ENCODE measurements at places on chromosomes 1 and 21.

DNA sequence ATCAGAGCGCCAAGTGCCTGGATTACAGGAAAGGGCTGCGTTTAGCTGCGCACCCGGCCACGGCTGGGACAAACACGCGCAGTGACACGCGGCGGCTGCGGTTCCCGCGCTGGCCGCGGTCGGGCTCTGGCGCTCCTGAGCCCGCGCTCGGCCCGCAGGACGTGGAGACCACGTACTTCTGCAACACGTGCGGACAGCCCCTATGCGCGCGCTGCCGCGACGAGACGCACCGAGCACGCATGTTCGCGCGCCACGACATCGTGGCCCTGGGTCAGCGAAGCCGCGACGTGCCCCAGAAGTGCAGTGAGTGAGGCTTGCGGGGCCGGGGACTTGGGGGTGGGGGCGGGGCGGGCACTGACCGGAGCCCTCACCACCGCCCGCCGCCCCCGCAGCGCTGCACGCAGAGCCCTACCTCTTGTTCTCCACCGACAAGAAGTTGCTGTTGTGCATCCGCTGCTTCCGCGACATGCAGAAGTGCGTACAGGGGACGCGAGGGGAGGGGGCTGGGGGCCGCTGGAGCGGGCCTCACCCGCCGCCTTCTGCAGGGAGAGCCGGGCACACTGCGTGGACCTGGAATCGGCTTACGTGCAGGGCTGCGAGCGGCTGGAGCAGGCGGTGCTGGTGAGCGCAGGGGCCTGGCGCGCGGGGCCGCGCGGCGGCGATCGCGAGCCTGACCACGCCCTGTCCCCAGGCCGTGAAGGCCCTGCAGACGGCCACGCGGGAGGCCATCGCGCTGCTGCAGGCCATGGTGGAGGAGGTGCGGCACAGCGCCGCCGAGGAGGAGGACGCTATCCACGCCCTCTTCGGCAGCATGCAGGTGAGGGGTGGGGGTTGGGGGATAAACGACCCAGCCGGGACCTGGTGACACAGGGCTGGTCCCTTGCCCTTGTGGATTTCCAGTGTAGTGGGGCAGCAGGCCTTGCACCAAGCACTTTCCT, 3.1 kb downstream of the RNF207 start:
- peak; percentile 63 for DNase-seq

GRCh38 chr1:36465731-36466369, 1.7 kb upstream of the MRPS15 start:
- no peak for DNase-seq

- DNase-seq = no peak
These were observed 115.4 kb upstream of the HOOK1 start for GRCh38 chr1:59699227-59699847.

- DNase-seq = no peak
These were observed 7.2 kb downstream of the TAL1 start for GRCh38 chr1:47224676-47225399.

- no peak for DNase-seq
These were observed 15.6 kb downstream of the TRAPPC10 start for GRCh38 chr21:44027607-44028286.

GRCh38 chr1:67578397-67579020, 106.5 kb upstream of the GADD45A start:
- DNase-seq = no peak

DNA sequence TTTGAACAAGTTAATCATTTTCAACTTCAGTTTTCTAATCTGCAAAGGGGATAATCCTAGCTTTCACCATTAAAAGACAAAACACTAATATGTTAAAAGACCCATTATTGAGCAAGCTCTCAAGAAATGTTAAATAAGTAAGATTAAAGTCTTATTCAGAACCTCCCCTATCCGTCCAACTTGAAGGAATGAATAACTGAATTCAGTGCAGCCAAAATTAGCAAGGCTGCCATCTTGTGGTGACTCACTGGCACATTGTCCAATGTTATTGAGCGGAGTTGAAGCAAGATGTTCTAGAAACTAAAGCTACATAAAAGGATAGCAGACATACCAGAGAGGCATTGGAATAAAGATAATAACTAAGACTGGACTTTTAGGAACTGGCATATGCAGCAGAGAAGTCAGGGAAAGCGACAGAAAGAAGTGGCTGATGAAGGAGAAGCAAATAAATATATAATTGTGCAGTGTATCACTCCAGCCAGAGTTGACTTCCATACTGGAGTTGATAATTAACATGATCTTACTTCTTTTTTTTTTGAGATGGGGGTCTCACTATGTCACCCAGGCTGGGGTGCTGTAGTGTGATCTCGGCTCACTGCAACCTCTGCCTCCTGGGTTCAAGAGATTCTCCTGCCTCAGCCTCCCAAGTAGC, 8.2 kb upstream of the CAP1 start:
- DNase-seq = no peak

- DNase-seq = no peak
These were observed 28.1 kb upstream of the EPHA2 start for GRCh38 chr1:16183765-16184556.

DNA sequence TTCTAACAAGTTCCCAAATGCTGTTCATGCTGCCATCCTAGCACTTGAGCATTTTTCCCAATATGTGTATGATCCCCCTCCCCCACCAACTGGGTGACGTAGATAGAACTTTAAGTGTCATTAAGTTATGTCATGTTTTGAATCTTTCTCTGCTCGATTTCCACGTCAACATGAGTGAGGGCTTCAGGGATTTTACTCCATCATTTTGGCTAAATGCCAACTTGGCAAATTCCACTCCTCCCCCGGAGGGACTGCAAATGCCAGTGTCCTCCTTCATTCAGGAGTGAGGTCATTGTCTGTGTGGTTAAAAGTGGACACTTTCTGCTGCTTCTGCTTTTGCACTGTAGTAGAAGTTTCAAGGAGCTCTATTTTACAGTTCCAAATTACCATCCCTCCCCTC, 201.7 kb downstream of the FGGY start:
- DNase-seq = no peak

- peak; percentile 82 for DNase-seq
These were observed 7.3 kb downstream of the GNG4 start for GRCh38 chr1:235642011-235642942.

DNA sequence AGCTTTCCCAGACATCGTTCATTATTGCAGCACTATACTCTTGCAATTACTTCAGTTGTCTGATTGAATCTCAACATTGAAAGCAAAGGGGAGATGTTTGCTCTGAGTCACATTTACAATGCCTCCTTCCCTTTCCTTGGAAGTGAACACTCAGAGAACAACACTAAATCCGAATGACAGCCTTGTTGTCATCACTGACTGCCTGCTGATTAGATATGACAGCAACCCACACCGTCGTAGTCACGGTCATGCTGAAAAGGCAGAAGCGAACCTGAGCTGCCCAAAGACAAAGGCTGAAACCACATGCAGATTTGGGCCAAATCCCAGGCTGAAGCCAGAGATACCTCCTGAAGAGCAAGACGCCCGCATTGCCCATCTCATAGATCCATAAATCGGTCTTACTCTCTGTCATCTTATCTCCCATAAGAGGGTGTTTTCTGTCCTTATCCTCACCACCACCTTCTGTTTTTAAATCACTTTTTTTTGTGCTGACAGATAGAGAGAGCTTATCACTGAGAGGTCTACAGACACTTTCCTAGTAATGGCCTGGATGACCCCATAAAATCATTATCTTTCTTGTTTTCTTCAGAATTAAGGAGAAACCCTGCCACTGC, 47.5 kb downstream of the TMCO4 start:
- no peak for DNase-seq

GRCh38 chr1:92259350-92259749, 39.4 kb downstream of the GLMN start:
- no peak for DNase-seq

GRCh38 chr1:235971020-235971419, 93.9 kb downstream of the NID1 start:
- DNase-seq = no peak

DNA sequence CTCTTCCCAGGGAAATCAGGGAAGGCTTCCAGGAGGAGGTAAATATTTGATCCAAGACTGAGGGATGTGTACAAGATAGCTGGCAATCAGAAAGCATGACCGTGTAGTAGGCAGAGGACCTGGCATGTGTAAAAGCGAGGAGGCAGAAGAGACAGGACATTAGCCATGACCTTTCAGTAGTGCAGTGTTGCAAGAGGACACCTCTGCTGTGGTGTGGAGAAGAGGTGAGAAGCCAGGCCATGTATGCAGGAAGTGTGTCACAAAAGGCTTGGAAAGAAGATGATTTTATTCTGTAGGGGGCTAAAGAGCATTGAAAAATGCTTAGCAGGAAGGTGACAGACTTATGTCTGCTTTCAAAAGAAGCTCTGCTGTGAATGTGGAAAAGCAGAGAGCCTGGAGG, 381.0 kb downstream of the ZP4 start:
- no peak for DNase-seq
